ENCODE measurements at places on chromosomes 3 and 15.

DNA sequence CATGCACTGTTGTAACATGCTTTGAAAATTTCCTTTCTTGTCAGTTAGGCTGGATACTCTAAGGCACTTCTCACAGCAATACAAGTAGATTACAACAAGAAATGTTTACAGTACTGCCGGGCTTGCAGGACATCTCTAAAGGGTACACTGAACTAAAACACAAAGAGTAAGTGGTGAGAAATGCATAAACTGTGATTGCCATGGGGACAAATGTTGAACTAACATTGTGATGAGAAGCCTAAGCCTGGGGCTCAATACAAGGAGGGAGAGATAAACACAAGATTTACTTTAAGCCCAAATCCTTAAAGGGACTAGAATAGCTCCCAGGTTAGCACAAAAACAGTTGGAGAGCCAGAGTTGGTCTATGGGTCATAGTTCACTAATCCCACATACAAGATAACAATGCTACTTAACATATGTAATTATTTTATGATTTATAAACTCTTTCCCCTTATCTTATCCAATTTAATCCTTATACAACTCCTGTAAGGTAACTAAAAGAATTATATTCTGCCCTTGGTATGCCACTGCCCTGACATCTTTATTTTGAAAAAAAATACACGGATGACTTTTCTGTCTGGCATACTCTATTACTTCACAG, 126.9 kb downstream of the THRB start:
- DNase-seq, result no peak

DNA sequence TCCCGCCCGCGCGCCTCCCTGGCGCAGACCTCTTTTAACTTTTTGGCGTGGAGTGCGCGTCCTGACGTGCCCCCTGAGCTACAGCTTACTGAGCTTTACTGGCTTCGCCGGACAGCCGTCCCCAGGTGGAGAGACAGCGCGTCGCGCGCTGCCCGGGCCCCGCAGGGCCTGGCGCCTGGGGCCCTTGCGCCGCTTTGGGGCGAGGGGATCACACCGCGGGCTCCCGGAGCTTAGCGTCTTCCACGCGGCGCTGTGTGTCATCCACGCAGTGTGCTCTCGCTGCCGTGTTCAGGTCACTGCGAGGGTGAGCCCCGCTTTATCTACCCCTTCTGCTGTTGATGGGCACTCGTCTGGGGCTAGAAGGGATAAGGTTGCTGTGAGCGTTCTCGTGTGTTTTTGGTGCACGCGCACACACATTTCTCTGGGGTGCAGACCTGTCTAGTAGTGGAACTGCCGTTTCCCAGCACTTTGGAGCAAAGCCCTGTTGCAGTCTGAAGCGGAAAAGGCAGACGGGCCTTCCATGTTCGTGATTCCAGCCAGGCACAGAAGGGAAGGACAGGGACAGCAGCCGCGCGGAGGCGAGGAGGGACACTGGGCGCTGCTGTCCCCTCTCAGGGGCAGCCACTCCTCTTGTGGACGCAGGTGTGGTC, 33.1 kb upstream of the ALDH1L1 start:
- DNase-seq, result no peak

- no peak for DNase-seq
Measured at GRCh38 chr3:122168044-122168443, 15.4 kb upstream of the CASR start.

DNA sequence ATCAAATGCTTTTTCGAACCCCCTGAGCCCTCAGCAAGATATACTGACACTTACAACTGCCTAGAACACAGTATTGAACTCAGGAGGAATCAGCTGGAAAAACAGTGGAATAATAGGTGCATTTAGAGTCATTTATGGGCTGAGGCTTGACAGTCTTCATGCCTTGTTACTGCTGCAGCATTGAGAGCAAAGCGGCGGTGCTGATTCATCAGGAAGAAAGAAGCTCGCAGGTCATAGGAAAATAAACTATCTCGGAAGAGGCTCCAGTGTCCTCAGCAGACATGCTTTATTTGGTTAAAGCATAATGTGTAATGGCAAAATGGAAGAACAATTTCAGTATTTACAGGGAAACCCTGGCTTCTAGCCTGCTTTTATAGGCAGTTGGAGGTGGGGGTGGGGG, 30.1 kb upstream of the NEO1 start:
- DNase-seq, result no peak

GRCh38 chr3:77835921-77836320, 796.0 kb downstream of the ROBO2 start:
- no peak for DNase-seq

GRCh38 chr3:172824229-172824628, 73.7 kb downstream of the ECT2 start:
- DNase-seq, result no peak

DNA sequence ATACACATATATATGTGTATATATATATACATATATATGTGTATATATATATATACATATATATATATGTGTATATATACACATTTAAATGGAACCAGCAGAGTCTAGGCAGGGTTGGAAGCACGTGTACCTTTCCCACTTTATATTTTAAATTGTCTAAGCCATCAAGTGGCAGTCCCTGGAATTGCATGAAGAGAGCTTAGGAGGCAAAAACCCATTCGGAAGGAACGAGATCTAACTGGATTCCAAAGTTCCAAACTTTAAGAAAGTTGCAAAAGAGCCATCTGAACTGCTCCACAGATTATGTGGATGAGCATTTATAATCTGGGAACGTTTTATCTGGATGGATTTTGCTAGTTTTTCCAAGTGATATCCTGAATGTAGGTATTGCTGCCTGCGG, 186.5 kb downstream of the FOXP1 start:
- no peak for DNase-seq

- no peak for DNase-seq
Measured at GRCh38 chr15:80508783-80509182, 104.6 kb downstream of the ARNT2 start.

- DNase-seq, result no peak
Measured at GRCh38 chr15:75822685-75823278, 20.5 kb upstream of the UBE2Q2 start.

DNA sequence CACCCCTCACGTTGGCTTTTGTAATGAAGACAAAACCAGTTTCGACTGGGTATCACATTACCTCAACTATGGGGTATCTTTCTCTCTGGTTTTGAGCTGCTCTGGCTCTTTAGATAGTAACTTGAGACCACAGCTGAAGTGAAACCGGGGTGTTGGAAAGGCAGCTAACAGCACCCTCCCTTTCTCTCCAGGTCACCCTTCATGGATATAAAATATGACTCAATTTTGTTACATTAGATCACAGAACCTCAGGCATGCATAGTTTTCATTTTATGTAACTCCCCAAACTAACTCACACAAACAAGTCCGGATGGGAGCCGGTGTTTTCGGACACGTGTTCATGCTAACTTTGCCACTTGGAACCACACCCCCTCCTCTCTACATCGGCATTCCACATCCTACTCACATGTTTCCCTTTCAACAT, 90.7 kb downstream of the NR2F2 start:
- DNase-seq, result no peak
